ENCODE measurements at places on chromosomes 7 and 10. TPM values are rescaled to one million over a fixed set of nuclear protein-coding genes. Genes with fewer than 3 reads are reported as not detected.

Gene CFAP69
- 1.9 TPM for polyA plus RNA-seq

Gene CPXM2
- polyA plus RNA-seq = 0.97 TPM

Gene NEUROD6
- not detected for polyA plus RNA-seq

Gene CLCN1
- polyA plus RNA-seq = 2.5 TPM

Gene KAZALD1
- polyA plus RNA-seq = 23.5 TPM

Gene GPR26
- not detected for polyA plus RNA-seq

Gene FAM237B
- not detected for polyA plus RNA-seq

Gene HOXA11
- polyA plus RNA-seq = 2.7 TPM

- DNase-seq = no peak
Observed at GRCh38 chr7:131341690-131342089, 14.0 kb downstream of the MKLN1 start.

DNA sequence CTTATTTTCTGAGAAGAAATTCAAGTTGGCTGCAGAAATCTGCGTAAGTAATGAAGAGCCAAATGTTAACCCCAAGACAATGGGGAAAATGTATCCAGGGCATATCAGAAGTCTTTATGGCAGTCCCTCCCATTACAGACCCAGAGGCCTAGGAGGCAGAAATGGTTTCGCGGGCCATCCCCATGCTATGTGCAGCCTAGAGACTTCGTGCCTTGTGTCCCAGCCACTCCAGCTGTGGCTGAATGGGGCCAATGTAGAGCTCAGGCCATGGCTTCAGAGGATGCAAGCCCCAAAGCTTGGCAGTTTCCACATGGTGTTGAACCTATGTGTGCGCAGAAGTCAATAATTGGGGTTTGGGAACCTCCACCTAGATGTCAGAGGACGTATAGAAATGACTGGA is 131.9 kb downstream of the GPR37 start:
- DNase-seq = no peak

GRCh38 chr7:149855361-149856305 is 17.5 kb downstream of the ZNF862 start:
- DNase-seq = no peak

DNA sequence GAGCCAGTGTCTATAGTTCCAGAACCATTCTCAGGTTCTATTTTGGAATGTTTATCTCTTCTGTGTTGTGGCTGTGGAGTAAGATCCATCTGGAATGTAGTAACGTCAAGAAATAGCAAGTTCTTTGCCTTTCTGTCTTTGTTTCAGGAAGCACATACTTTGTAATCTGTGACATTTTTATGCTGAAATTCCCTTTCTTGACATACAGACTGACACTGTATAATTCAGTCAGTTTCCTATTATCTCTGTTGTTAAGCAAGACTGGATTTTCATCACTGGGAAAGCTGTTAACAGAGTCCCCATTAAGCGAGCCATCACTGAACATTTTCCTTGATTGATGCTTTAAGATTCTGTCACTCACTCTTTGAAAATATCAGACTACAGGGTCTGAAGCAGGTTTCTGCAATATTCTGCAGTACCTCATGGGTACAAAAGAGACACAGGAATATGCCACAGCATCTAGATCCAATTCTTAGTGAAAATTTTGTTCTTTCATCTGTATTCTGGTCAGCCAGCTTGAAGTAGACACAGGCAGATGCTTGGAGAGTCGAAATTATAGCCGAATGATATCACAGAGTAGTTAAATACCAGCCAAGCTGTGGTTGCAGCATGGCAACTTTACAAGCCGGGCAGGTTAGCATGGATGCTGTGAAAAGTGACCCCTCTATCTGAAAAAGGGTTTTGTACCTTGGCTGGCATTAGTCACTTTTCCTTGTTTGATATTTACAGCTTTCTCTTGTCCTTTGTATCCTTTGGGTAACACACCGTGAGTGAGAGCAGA is 62.6 kb downstream of the CACNB2 start:
- no peak for DNase-seq

DNA sequence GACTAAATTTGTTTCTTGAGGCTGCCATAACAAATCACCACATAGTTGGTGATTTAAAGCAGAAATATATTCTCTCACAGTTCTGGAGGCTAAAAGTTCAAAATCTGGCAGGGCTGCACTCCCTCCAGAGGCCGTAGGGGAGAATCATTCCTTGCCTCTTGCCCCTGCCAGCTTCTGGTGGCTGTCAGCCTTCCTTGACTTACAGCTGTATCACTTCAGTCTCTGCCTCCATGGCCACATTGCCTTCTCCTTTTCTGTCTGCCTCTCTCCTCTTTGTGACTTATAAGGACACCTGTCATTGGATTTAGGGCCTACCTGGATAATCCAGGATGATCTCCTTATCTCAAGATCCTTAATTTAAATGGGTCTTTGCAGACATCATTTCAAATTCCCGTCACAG is 5.8 kb upstream of the LRRC4 start:
- no peak for DNase-seq

- DNase-seq = no peak
Observed at GRCh38 chr7:98722402-98722801, 105.3 kb downstream of the NPTX2 start.

- no peak for DNase-seq
Observed at GRCh38 chr7:148049068-148049467, 541.5 kb upstream of the C7orf33 start.

DNA sequence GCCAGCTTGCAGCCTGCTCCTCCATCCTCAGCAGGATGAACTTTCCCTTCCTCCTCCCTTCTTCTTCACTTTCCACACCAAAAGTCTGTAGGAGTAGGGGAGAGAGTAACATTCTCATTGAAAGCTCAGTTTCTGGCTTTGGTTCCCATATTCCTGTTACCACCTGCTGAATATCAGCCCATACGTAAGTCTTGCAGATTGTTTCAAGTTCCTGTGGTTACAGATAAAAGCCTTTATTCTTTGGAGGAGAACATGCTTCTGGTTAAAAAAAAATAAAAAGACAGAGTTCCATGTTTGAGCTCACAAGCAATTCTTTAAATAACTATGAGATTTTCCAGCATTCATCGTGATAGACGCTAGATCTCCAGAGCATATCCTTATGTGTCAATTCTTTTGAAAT is 637.3 kb downstream of the SUGCT start:
- no peak for DNase-seq

DNA sequence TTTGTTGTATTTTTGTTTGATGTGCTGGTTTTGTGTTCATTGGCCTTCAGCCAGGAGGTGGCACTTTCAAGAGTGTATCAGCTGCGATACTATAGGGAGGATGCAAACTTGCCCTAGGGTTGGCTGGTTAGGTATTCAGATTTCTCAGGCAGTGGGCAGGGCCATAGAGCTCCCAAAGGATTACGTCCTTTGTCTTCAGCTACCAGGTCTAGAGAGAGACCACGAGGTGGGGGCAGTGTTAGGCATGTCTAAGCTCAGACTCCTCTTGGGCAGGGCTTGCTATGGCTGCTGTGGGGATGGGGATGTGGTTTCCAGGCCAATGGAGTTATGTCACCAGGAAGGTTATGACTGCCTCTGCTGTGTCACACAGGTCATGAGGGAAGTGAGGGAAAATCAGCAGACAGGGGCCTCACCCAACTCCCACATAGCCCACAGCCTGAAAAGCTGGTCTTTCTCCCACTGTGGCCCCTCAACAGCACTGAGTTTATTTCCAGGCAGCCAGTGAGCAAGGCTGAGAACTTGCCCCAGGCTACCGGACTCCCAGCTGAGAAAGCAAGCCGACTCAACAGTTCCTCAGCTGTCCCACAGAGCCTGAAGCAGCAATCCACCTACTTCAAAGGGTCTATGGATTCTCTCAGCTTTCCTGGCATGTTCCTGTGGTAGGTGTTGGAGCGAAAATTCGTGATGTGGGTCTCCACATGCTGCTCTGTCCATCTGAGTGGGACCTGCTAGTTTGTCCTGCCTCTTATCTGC is 227.4 kb upstream of the COBL start:
- no peak for DNase-seq

DNA sequence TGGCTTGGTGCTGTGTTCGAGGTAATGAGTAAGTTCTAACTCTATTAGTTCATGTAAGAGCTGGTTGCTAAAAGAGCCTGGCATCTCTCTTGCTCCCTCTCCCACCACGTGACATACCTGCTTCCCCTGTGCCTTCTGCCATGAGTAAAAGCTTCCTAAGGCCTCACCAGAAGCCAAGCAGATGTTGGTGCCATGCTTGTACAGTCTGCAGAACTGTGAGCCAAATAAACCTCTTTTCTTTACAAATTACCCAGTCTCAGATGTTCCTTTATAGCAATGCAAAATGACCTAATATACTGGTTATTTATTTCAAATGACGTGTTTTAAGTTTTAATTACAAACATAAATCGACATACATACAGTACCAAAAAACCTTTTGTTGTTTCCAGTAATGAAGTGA is 101.7 kb upstream of the DNAJC1 start:
- no peak for DNase-seq

- DNase-seq = no peak
Observed at GRCh38 chr10:61964059-61964709, 62.7 kb downstream of the ARID5B start.

- DNase-seq = no peak
Observed at GRCh38 chr7:103348452-103348851, 1.0 kb downstream of the PSMC2 start.

DNA sequence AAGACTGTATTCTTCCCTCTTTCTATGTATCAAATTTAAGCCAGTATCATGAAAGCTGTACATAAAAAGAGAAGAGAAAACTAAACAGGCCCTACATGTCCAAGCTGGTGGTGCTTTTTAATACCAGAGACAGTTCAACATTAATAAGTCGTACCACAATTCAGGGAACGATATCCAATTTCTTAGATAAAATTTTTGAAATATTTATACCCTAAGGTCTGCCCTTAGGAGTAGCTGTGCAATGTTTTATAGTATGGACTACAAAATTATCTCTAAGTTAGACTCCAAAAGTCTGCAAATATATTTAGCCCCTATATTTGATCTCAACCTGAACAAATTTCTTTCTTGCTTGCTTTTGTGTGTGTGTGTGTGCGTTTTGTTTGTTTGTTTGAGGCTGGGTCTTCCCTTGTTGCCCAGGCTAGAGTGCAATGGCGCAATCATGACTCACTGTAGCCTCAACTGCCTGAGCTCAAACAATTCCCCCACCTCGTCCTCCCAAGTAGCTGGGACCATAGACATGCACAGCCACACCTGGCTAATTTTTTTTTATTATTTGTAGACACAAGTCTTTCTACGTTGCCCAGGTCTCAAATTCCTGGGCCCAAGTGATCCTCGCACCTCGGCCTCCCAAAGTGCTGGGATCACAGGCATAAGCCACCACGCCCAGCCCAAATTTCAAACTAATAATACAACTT is 13.2 kb downstream of the ARHGAP19 start:
- DNase-seq = no peak

- no peak for DNase-seq
Observed at GRCh38 chr7:44498230-44498954, 7.9 kb upstream of the NUDCD3 start.

GRCh38 chr10:124566981-124567835 is 105.6 kb downstream of the LHPP start:
- no peak for DNase-seq

DNA sequence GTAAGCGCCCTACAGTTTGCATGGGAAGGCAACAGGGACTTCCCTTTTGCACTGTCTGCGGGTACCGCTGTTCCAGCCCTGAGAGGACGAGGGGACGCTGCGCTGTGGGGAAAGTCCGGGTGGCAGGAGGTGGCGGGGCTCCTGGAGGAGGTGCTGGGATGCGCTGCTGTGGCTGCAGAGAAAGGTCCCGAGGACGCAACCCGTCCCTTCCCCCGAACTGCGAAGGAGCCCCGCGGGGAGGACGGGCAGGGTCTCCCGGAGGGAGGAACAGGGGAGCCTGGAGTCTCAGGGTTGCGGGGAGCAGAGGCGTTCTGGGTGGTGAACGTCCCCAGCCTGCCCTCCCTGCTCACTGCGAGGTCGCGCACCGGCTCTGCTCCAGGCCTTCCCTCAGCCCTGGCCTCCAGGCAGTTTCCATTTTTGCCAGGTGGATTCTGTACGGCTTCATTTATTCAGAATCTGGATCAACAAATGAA is 91.6 kb downstream of the CXCL12 start:
- DNase-seq = no peak

All from hindlimb muscle (tissue), 1 donor.